ENCODE measurements at places on chromosomes 6 and 20.

DNA sequence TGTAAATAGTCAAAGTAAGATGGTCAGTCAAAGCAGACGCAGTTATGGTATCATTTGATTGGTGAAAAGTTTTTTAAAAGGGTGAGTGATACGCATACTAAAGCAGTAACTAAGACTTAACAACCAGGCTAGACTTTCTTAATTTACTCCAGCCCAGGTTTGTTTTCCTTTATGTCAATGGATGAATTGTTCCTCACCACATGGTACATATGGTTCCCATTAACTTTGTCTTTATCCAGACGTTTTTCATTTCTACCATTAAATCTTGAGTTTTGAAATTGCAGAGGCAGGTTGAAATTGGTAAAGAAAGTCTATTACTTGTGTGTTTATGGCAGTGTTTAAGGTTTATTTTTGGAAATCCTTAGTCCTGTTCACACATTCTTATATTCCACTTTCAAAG is 98.5 kb upstream of the SCGN start:
- DNase-seq = no peak

GRCh38 chr6:110822249-110822648 is 7.0 kb upstream of the CDK19 start:
- DNase-seq = no peak

DNA sequence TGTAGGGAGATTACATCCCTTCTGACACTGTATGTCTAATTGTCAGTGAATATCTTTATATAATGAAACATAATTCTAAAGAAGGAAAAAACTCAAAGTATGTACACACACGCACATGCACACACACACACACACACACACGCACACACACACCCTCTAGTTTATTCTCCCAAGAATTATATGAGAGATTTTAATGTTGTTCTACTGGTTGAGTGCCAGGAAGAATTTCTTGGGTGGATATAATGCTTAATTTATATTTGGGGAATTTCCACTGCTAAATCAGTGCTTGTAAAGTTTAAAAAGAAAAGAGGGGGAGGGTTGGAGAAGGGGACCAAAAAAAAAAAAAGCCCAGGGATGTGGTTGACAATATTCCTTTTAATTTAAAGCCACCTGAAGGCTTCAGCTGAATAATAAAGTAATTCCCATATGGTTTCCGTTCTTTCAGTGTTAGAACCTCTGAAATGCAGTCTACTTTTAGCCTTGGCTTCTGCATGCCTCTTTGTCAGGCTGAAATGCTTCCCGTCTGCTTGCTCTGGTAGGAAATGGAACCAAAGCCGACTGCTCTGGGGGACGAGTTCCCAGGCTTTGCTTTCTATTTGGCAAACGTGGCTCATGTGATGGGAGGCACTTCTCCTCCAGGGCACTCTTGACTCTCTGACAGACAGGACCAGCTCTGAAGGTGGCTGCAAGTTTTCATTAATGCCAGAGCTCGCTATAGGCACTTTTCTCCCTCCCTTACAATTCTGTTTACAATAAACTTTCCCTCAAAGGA is 225.4 kb downstream of the PRL start:
- no peak for DNase-seq

GRCh38 chr20:62027116-62027515 is 38.6 kb downstream of the TAF4 start:
- DNase-seq = no peak

- no peak for DNase-seq
These were observed 111.5 kb downstream of the SESN1 start for GRCh38 chr6:108983151-108983550.

DNA sequence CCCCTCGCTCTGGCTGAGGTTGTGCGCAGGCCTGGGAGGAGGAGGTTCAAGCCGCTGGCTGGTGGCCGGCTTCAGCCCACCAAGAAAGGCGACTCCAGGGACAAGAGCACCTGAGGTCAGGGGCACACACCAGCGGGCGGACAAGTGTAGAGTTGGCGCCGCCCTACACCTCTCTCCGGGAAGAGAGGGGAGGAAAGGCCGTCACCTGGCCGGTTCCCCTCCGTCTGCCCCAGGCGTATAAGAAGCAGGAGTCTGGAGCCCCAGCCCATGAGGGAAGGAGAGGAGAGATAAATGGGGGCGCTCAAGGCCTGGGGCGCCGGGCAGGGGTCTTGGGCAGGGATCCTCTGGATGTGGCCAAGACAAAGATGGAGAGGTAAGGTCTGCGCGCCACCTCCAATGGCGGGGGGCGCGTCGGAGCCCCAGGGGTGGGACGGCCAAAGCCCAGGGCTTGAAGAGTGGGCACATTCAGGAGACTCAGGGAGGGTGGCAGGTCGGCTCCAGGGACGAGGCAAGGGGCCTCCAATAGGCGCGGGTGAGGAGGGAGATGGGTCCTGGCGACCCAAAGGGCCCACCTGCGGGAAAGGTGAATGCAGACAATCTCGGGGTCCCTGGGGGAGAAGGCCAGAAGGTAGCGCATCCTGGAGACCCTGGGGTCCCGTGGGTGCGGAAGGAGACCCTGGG is 826 bp downstream of the RIMS4 start:
- DNase-seq = no peak

- DNase-seq = no peak
These were observed 31.9 kb downstream of the FAM110A start for GRCh38 chr20:865440-865839.

DNA sequence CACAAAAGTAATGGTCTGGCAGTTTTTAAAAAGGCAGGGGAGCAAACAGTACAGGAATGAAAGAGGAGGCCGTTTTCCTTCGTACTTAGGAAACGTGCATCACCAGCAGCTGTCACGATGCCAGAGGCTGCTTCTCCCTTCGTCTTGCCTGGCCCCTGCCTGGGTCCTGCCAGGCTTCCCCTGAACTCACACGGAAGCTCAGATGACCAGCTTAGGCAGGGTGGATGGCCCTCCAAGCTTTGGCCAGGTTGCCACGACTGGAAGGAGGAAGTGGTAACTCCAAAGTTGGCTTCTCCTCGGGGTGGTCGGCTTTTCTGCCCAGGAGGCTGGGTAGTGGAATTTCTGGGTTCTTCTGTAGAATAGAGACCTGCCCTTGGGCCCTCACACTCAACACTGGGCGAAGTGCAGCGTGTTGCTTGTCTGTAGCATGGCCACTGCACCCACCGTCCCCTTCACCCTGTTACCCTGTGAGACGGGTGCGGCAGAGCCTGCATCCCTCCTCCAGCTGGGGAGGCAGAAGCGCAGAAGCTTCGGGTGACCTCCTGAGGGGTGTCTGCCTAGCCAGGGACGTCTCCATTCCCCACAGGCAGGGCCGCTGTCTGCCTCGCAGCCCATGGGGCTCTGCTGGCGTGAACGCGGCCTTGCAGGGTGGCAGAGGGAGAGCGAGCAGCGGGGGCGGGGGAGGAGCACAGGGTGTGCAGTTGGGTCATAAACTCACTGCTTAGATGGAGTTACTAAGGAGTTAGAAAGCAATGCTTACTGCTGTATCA is 18.4 kb upstream of the RBM38 start:
- DNase-seq = no peak

GRCh38 chr20:35796571-35796970 is 24.8 kb downstream of the PHF20 start:
- DNase-seq = no peak

DNA sequence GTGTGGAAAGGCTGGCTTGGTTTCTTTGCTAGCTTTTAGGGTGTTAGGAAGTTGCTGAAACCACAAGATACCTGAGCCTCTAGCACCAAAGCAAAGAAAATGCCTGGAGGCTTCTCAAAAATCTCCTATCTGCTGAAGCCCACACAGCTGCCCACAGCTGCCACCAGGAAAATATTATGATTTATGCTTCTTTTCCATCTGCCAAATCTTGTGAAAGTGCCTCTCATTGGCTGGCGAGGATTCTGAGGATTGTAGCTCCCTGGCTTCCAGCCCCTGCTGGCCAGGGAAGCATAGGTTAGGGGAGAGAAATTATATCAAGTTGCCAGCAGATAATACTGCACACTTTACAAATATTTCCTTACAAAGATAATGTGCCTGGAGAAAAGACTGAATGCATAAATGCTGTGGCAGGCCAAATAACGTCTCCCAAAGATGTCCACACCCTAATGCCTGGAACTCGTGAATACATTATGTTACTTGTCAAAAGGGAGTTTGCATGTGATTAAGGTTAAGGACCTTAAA is 98.4 kb downstream of the MRPL14 start:
- no peak for DNase-seq

All from HS-5 (cell line).